HFFc6 (cell line): ENCODE measurements at places on chromosomes 12 and 14. TPM values are rescaled to one million over a fixed set of nuclear protein-coding genes. Genes with fewer than 3 reads are reported as not detected.

The NPC2 gene
- total RNA-seq, result 79.8 to 84.4 TPM (median 81.7 TPM) in 3 replicates

The OTOGL gene
- 0.12 to 0.26 TPM (median 0.14 TPM) in 3 replicates for total RNA-seq

The PITPNM2 gene
- 1.6 and 3.6 TPM in 2 replicates for total RNA-seq

The KIF5A gene
- 1.1 and 1.6 TPM in 2 replicates for total RNA-seq

The CAPZA3 gene
- total RNA-seq, result not detected in 3 replicates

The BEST3 gene
- 0.18 TPM in 1 of 3 replicates, not detected in the others for total RNA-seq

The GTF2H3 gene
- 38.0 to 41.0 TPM (median 39.2 TPM) in 3 replicates for total RNA-seq

The PRKCH gene
- total RNA-seq, result 0.17 to 0.69 TPM (median 0.21 TPM) in 3 replicates

DNA sequence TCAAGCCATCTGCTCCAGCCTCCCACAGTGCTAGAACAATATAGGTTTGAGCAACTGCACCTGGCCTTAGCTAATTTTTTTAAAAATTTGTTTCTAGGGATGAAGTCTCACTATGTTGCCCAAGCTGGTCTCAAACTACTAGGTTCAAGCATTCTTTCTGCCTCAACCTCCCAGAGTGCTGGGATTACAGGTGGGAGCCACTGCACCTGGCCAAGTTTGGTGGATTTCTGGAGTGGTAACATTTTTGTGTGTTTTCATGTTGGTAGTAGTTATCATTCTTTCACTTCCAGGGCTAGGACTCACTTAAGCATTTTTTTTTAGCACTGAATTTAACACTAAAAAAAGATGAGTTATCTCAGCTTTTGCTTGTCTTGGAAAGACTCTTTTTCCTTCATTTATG lies 328.0 kb upstream of the RGS6 start:
- no peak overlapping the region for H3K27ac ChIP-seq
- H3K27me3 ChIP-seq, result no peaks in the 10 kb centered on the region
- peaks cover 77% of the 10 kb centered on the region for H3K4me1 ChIP-seq
- no peak for DNase-seq
- H3K36me3 ChIP-seq, result peaks cover 54% of the 10 kb centered on the region

GRCh38 chr14:51780006-51780692 lies 80.3 kb upstream of the GNG2 start:
- peaks cover 5% of the 10 kb centered on the region; the same call in 1 of the 2 replicates for H3K36me3 ChIP-seq
- peaks cover 29% of the 10 kb centered on the region for H3K4me1 ChIP-seq
- peaks cover 13% of the 10 kb centered on the region for H3K27me3 ChIP-seq
- DNase-seq, result peak; percentile 51
- peak overlapping the region; percentile 19 for H3K4me3 ChIP-seq

GRCh38 chr12:20101046-20101445 lies 267.3 kb upstream of the PDE3A start:
- no peak overlapping the region for H3K4me3 ChIP-seq
- H3K27me3 ChIP-seq, result peaks cover 1% of the 10 kb centered on the region; the same call in 1 of the 2 replicates
- H3K27ac ChIP-seq, result no peak overlapping the region
- no peaks in the 10 kb centered on the region for H3K36me3 ChIP-seq
- no peak for DNase-seq

- no peaks in the 10 kb centered on the region for H3K4me1 ChIP-seq
- no peak overlapping the region for H3K4me3 ChIP-seq
- H3K27me3 ChIP-seq, result no peaks in the 10 kb centered on the region
- H3K27ac ChIP-seq, result no peak overlapping the region
- DNase-seq, result no peak
Observed at GRCh38 chr12:9107542-9107873, 8.2 kb downstream of the A2M start.

- H3K4me3 ChIP-seq, result peak overlapping the region; percentile 56
- peak overlapping the region; percentile 83 for H3K27ac ChIP-seq
- peaks cover 35% of the 10 kb centered on the region for H3K36me3 ChIP-seq
- peaks cover 68% of the 10 kb centered on the region for H3K4me1 ChIP-seq
- peaks cover 4% of the 10 kb centered on the region; the same call in 1 of the 2 replicates for H3K27me3 ChIP-seq
Observed at GRCh38 chr14:51638071-51638944, 13.4 kb upstream of the FRMD6 start.

DNA sequence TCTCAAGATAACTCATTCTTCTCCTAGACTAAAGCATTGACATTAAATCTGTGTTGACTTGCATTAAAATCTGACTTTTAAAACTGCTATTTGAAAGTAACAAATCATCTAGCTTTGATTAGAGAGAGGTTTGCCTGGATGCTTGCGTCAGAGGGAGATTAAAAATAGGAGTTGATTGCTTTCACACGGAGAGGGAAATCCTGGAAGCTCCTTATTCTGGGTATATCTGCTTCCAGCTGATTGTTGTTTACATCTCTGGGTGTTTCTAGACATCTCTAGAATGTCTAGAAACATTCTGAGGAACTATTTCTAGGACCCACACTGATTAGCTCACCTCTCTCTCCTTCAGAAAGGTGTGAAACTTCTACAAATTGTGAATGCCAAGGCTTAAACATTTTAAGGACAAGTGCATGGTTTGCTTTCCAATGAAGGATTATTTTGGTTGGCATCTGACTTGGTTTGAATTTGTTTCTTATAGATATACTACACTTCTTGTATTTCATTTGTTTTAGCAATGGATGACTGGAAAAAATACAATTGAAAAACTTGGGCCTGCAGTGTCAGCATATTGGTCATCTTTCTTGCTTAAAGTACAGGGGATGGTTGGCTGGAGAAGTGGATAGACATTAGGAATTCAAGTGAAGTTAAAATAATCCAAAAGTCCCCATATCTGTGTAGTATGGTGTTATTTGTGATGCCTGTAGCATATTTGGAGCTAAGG lies 2.1 kb downstream of the DIP2B start:
- H3K4me3 ChIP-seq, result peak overlapping the region; percentile 93
- H3K4me1 ChIP-seq, result peaks cover 45% of the 10 kb centered on the region
- no peak for DNase-seq
- no peaks in the 10 kb centered on the region for H3K36me3 ChIP-seq

- peak; percentile 28 for DNase-seq
- H3K27ac ChIP-seq, result no peak overlapping the region
- H3K4me1 ChIP-seq, result no peaks in the 10 kb centered on the region
- H3K27me3 ChIP-seq, result peaks cover 9% of the 10 kb centered on the region; the same call in 1 of the 2 replicates
Observed at GRCh38 chr12:54680374-54680773, 32.2 kb upstream of the DCD start.

DNA sequence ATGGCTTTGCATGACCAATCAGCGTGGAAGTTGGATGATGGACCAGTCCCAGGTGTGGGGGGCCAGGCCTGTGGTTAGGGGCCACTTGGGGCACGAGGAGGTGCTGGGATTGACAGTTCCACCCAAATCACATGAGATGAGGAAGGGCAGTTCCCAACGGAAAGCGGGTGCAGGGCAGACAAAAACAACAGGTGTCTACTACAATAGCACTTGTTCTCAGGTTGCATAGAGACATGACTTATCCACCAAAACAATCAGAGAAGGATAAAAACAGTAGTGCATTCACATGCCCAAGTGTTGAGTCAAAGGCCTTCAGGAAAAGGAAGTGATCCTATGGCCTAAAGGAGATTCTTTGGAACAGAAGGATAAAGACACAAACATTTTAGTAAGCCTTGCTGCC lies 14.6 kb upstream of the EIF2B2 start:
- no peaks in the 10 kb centered on the region for H3K36me3 ChIP-seq
- H3K4me3 ChIP-seq, result no peak overlapping the region
- DNase-seq, result peak; percentile 77
- 0 out of 2 replicates have a peak, but pooled peaks cover under 1% of the 10 kb centered on the region for H3K27me3 ChIP-seq

GRCh38 chr14:105047283-105048016 lies 17.8 kb downstream of the GPR132 start:
- peaks cover 8% of the 10 kb centered on the region for H3K4me1 ChIP-seq
- DNase-seq, result no peak
- peaks cover 5% of the 10 kb centered on the region for H3K27me3 ChIP-seq
- no peaks in the 10 kb centered on the region for H3K36me3 ChIP-seq
- no peak overlapping the region for H3K27ac ChIP-seq
- H3K4me3 ChIP-seq, result no peak overlapping the region

DNA sequence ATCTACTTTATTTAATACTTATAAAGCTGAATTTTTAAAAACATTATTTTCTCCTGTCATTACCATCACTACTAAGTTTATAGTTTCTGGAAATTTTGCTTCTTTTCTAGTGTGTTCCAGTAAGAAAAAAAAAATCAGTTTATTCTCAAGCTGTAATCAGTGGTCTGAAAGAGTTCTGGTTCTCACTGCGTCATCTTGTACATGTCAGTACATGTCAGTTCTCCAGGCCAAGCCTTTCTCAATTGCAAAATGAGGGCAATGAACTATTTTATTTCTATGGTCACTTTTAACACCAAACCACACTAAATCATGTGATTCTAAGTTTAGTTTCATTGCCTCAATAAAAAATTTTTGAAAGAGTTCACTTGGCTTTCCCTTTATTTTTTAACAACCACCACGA lies 468.9 kb upstream of the LRFN5 start:
- no peaks in the 10 kb centered on the region for H3K36me3 ChIP-seq
- no peaks in the 10 kb centered on the region for H3K4me1 ChIP-seq
- H3K4me3 ChIP-seq, result no peak overlapping the region
- no peak for DNase-seq

DNA sequence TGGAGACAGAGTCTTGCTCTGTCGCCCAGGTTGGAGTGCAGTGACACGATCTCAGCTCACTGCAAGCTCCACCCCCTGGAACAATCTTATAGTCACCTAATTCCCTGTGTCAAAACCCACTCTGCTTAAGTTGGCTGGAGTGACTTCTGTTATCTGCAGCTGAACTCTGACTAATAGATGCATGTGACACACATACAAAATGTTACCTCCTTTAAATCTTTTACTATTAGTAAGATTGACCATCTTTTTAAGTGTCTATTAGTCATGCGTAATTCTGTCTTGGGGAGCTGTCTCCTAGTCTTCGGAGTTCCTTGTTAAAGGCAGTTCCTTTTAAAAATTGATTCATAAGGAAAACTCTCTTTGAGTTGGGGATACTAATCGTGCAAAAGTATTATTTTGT lies 7.4 kb downstream of the IFI27L1 start:
- H3K4me1 ChIP-seq, result peaks cover 30% of the 10 kb centered on the region
- peaks cover 6% of the 10 kb centered on the region; the same call in 1 of the 2 replicates for H3K36me3 ChIP-seq
- H3K4me3 ChIP-seq, result peak overlapping the region; percentile 33; the same call in 1 of the 2 replicates

- H3K4me1 ChIP-seq, result peaks cover 14% of the 10 kb centered on the region; the same call in 1 of the 2 replicates
- DNase-seq, result peak; percentile 88
- H3K36me3 ChIP-seq, result peaks cover 12% of the 10 kb centered on the region
- peak overlapping the region; percentile 90 for H3K4me3 ChIP-seq
Observed at GRCh38 chr12:124786061-124786964, 77.4 kb downstream of the SCARB1 start.

DNA sequence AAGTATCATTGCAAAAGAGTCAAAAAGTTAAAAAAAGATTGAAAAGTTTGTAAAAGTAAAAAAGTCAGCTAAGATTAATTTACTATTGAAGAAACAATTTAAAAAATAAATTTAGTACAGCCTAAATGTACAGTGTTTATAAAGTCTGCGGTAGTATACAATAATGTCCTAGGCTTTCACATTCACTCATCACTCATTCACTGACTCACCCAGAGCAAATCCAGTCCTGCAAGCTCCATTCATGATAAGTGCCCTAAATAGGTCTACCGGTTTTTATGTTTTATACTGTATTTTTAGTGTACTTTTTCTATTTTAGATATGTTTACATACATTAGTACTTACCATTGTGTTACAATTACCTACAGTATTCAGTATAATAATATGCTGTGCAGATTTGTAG lies 43.9 kb upstream of the ABCC9 start:
- no peak overlapping the region for H3K4me3 ChIP-seq
- no peaks in the 10 kb centered on the region for H3K4me1 ChIP-seq
- H3K27me3 ChIP-seq, result peaks cover 5% of the 10 kb centered on the region

- no peak overlapping the region for H3K27ac ChIP-seq
- H3K4me3 ChIP-seq, result no peak overlapping the region
- H3K27me3 ChIP-seq, result peaks cover 3% of the 10 kb centered on the region
- no peaks in the 10 kb centered on the region for H3K36me3 ChIP-seq
Observed at GRCh38 chr12:20445687-20446086, 77.3 kb downstream of the PDE3A start.

GRCh38 chr12:109203480-109203879 lies 87.1 kb downstream of the ACACB start:
- no peak overlapping the region for H3K4me3 ChIP-seq
- H3K27me3 ChIP-seq, result no peaks in the 10 kb centered on the region; the same call in none of the 2 replicates
- no peaks in the 10 kb centered on the region for H3K4me1 ChIP-seq
- no peak overlapping the region for H3K27ac ChIP-seq

GRCh38 chr12:113582521-113583218 lies 111.0 kb upstream of the LHX5 start:
- DNase-seq, result no peak
- 0 out of 2 replicates have a peak, but pooled peaks cover 3% of the 10 kb centered on the region for H3K36me3 ChIP-seq
- H3K27ac ChIP-seq, result no peak overlapping the region
- peaks cover 12% of the 10 kb centered on the region; the same call in 1 of the 2 replicates for H3K27me3 ChIP-seq
- no peak overlapping the region for H3K4me3 ChIP-seq

DNA sequence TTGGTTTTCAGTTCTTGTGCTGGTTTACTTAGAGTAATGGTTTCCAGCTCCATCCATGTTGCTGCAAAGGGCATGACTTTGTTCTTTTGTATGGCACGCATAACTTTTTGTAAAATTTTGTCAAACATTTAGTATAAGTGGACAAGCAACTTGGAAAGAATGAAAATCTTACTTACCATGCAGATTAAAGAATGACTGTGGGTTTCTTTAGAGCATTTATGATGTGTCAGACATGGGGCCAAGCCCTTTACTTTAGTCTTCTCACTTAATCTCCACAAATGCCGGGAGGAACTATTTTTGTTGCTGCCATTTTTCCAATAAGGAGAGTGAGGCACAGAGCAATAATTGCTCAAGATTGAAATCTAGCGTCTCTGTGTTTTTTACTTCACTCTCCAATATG lies 652.5 kb upstream of the TBX3 start:
- DNase-seq, result peak; percentile 41
- H3K4me3 ChIP-seq, result peak overlapping the region; percentile 58
- peaks cover 58% of the 10 kb centered on the region for H3K4me1 ChIP-seq

GRCh38 chr12:73221836-73222235 lies 949.7 kb downstream of the TRHDE start:
- no peak for DNase-seq
- no peak overlapping the region for H3K4me3 ChIP-seq
- no peaks in the 10 kb centered on the region for H3K36me3 ChIP-seq
- H3K27me3 ChIP-seq, result no peaks in the 10 kb centered on the region
- no peak overlapping the region for H3K27ac ChIP-seq

DNA sequence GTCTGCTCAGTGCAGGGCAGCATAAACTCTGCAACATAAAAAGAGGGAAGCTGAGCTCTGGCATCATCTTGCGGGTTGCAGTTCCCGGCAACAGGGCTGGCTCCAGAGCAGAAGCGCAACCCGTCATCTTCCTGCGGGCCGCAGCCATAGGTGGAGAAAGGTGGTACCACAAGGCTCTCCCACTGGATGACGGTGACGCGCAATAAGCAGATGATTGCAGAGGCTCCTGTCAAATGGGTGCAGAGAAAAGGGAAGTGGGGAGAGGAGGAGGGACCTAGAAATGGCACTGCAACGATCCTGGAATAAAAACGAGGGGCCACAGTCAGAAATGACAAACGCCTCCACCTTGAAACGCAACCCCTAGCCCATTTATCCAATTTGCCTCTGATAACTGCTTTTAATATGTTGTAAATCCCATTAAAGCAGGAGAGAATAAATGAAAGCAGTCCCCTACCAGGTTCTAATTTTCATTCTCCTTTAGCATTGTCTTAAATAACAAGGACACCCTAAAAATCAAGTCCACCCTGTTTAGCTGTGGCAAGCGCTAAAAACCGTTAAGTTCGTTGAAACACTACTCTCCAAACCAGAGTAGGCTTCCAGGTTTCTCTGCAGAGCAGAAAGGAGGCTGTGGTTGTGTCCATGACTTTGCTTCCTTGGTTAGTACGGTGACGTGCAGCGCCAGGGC lies 30.9 kb upstream of the TUBA1C start:
- H3K4me3 ChIP-seq, result peak overlapping the region; percentile 66; the same call in 1 of the 2 replicates
- DNase-seq, result no peak
- H3K27me3 ChIP-seq, result peaks cover 3% of the 10 kb centered on the region; the same call in 1 of the 2 replicates
- H3K4me1 ChIP-seq, result peaks cover 19% of the 10 kb centered on the region

GRCh38 chr14:100122481-100123223 lies 36.8 kb downstream of the DEGS2 start:
- no peaks in the 10 kb centered on the region for H3K36me3 ChIP-seq
- no peak overlapping the region for H3K4me3 ChIP-seq
- peaks cover 23% of the 10 kb centered on the region for H3K27me3 ChIP-seq
